ENCODE measurements at places on chromosomes 6 and 20. TPM values are rescaled to one million over a fixed set of nuclear protein-coding genes. Genes with fewer than 3 reads are reported as not detected.

The RBPJL gene
- total RNA-seq, result not detected

The SLX4IP gene
- total RNA-seq, result 3.2 TPM

The ECT2L gene
- not detected for total RNA-seq

The OTOR gene
- total RNA-seq, result not detected

The TP53TG5 gene
- 3.2 TPM for total RNA-seq

The CST4 gene
- total RNA-seq, result not detected

The POU5F1 gene
- total RNA-seq, result not detected

The OR2H1 gene
- total RNA-seq, result not detected

The APOBEC2 gene
- total RNA-seq, result not detected

The SIRPB2 gene
- not detected for total RNA-seq

The FGD2 gene
- total RNA-seq, result not detected

The GHRH gene
- not detected for total RNA-seq

The KHDC1 gene
- 3.2 TPM for total RNA-seq

The MAS1 gene
- total RNA-seq, result not detected

The FHL5 gene
- total RNA-seq, result not detected

The LY6G6C gene
- total RNA-seq, result not detected

The CFB gene
- total RNA-seq, result 0.86 TPM
